ENCODE measurements at places on chromosomes 5 and 9.

- no peak for DNase-seq
Observed at GRCh38 chr9:90064248-90064647, 459.4 kb downstream of the GADD45G start.

- no peak for DNase-seq
Observed at GRCh38 chr9:75462866-75463265, 374.6 kb downstream of the OSTF1 start.

DNA sequence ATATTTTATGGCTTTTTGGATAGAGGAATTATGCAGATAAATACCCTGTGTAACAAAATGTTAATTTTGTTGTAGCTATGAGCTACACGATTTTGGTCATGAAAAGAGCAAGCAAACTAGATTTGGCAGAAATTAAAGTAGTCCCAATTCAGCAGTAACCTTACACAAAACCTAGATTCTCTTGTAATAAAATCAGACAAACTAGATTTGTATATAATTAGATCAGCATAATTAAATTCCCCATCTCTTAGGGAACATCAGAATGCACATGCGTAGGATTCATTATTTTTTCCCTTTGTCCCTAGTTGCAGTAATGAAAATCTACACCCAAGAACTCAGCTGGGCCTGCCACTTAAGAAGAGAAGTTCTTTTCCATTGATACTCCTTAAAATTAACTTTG is 1879.2 kb upstream of the CDH9 start:
- no peak for DNase-seq

DNA sequence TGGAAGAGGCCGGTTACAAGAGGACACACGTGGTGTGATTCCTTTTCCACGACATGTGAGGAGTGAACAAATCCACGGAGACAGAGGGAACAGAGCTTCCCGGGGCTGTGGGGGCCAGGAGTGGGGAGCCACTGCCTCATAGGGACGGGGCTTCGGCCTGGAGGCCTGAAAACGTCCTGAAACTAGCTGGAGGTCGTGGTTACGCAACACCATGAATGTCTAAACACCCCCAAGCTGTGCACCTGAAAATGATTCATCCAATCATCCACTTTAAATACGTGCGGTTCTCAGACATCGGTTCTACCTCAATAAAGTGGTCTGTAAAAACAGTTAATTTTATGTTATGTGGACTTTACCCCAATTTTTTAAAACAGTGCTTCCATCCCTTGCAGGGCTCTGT is 65.3 kb upstream of the PPP1R26 start:
- no peak for DNase-seq

- no peak for DNase-seq
Observed at GRCh38 chr5:30103052-30103451, 1090.4 kb upstream of the CDH6 start.

DNA sequence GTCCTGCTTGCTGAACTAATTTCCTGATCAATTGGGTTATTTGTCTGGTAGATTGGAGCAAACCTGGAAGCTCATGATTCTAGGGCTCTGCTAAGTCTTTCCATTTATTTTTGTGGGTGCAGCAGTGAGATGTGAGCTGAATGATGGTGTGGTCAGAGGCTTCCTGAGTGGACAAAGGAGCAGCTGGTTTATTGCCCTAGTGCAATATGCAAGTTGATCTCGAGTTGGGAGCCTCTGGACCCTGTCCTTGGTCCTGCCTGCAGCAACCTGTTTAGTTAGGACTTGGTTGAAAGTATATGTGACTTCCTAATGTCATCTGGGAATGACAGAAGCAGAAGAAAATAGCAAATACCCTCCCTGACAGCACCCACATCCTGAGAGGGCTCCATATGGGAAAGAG is 4.2 kb upstream of the UNC5A start:
- no peak for DNase-seq

DNA sequence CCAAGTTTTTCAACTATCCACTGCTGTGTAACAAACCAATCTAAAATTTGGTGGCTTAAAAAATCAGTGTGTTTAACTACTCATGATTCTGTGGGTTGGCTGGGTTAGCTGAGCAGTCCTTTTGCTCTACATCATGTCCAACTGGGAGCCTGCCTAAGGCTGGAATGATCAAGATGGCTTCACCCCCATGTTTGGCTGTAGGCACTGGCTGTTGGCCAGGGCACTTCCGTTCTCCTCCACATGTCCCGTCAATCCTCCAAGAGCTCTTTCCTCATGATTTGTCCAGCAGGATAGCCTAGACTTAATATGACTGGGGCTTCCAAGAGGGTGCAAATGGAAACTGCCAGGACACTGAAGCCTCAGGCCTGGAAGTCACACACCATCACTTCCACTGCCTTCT is 17.0 kb upstream of the TSSK1B start:
- no peak for DNase-seq

DNA sequence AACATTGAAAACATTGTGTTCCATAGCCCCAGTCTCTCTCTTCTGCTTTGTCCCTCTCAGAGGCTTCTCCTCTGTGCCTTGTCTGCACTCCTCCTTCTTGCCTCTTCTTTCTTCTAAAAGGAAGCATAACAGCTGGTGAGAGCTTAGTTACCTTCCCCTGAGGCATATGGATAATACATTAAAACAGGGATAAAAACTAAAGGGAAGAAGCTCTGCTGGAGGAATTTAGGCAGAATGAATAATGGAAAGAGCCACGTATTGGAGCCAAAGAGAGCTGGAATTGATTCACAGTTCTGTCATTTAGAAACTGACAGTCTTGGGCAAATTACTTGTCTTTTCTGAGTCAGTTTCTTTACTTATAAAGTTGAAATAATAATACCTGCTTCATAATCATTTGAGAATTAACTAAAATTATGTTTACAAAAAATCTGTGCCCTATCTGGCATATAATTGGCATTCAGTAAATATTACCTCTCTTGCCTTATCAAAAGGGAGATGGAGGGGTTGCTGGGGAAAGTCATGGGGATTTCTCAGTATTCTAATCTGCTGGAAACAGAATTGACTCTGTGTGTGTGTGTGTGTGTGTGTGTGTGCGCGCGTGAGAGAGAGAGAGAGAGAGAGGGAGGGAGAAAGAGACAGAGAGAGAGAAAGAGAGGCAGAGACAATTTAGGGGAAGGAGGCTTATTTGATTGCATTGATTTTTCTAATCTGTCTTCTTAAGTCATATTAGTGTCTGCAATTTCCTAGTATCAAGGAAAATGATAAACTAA is 20.2 kb downstream of the ZNF474 start:
- no peak for DNase-seq

GRCh38 chr5:136518814-136519213 is 153.5 kb upstream of the TRPC7 start:
- no peak for DNase-seq

- no peak for DNase-seq
Observed at GRCh38 chr5:81554647-81555046, 160.7 kb upstream of the ACOT12 start.

GRCh38 chr5:154677921-154678320 is 77.3 kb upstream of the LARP1 start:
- no peak for DNase-seq

DNA sequence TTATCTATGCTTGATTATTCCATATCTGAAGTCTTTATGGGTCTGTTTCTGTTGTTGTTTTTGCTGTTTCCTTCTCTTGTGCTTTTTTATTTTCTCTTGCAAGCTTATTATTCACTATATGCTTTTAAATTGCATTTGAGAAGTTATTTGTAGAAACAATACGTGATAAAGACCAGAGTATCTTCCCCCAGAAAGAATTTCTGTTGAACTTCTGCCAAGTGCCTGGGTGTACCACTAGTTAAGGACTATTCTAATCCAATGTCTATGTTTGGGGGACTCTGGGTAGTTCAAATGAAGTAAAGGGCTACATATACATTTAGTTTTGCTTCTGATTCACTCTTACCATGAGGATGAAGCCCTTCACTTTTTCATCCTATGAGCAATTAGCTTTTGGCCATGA is 54.3 kb downstream of the SLF1 start:
- no peak for DNase-seq

DNA sequence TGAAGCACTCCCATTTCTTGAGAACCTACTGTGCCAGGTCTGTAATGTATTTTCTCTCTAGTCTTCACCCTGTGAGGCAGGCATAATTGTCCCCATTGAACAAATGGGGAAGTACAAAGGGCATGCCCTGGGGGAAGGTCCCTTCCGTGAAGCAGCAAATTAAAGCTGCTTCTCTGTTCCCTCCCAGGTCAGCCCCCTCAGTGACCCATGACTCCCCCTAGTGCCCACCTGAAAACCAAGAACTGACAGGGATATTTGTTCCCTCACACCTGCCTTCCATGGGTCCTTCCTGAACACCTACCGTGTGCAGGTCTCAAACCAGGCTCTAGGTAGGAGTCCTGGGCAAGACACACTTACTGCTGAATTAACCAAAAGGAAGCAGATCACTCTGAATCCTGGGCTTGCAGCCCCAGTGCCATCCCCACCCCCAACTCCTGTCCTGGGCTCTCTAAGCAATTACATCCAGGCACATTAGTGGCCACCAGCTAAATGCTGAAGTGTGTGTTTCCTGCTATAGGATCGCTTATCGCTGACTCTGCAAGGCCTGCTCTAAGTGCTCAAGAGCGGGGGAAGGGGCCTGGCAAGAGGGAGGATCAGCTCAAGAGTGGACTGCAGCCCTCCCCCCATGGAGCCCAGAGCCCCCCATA is 254.8 kb downstream of the CDK5RAP2 start:
- no peak for DNase-seq

DNA sequence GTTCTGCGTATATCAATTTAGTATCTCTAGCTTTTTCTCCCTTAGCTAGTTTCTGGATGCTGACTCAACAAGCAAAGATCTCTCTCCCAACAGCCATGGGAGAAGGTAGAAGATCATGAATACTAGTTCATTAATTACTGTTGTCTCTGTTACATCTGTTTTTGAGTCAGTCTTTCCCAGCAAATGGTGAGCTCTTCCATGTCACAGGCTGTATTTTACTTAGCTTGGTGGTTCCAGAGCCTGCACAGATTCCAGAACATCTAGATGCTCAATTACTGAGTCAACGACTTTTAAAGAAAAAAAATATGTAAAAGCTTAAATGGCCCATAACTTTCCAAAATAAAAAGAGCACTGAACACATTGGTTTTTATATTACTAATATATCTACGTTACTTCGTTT is 307.2 kb downstream of the NSG2 start:
- no peak for DNase-seq

- DNase-seq: no peak
Observed at GRCh38 chr5:78927657-78928282, 57.3 kb downstream of the ARSB start.

GRCh38 chr9:36146651-36147050 is 10.1 kb downstream of the GLIPR2 start:
- no peak for DNase-seq

DNA sequence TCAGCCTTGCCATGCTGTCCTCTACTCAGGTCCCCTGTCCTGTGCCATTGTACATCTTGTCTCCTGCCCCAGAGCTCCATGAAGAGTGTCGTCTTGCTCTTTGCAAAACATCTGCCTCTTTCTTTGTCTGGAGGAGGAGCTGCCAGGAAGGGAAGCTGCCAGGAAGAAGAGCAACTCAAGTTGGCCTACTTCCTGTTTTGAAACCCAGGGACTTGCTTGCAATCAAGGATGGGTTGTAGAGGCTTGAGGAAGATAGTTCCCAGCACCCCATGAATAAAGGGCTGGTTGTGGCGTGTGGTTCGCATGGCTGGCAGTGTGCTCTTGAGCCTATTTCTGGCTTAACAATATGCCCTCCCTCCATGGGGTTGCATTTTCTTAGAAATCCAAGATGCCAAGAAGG is 53.0 kb upstream of the CPEB4 start:
- no peak for DNase-seq

GRCh38 chr5:75510417-75510835 is 1.0 kb downstream of the CERT1 start:
- DNase-seq: no peak

- no peak for DNase-seq
Observed at GRCh38 chr9:135968083-135968476, 6.9 kb upstream of the UBAC1 start.

GRCh38 chr5:39459071-39459470 is 34.3 kb upstream of the DAB2 start:
- DNase-seq: no peak

DNA sequence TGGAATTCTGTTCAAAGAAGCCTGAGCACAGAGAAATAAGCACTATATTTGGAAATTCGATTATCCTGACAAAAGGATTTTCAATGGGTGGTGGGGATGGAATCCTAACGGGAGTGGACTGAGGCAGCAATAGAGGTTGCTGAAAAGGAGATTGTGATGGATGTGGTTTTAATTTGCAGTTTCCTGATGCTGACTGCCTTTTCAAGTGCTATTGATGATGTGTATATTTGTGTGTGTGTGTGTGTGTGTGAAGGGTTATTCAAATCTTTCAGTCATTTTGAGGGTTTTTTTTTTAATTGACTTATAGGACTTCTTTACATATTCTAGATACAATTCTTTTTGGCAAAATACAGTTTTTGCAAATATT is 614.5 kb downstream of the HINT1 start:
- no peak for DNase-seq

DNA sequence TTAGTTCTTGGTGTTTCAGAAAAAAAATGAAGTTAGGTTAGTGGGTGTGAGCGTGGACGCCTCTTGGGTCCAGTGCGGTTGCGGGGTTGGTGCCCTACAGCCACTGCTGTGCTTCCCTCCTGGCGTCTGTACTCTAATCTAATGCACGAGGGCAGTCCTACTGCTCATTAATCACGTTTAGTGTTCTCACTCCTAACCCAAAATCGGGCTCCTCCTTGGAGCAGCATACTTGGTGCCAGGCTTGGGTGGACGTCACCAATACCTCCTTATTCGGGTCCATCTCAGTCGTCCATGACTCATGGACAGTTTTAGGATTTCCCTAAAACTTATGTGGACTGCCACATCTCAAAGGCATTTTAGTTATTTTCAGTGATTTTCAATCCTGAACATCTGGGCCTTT is 41.6 kb downstream of the TRIO start:
- DNase-seq: no peak

GRCh38 chr9:124228516-124228915 is 29.2 kb upstream of the NEK6 start:
- no peak for DNase-seq

DNA sequence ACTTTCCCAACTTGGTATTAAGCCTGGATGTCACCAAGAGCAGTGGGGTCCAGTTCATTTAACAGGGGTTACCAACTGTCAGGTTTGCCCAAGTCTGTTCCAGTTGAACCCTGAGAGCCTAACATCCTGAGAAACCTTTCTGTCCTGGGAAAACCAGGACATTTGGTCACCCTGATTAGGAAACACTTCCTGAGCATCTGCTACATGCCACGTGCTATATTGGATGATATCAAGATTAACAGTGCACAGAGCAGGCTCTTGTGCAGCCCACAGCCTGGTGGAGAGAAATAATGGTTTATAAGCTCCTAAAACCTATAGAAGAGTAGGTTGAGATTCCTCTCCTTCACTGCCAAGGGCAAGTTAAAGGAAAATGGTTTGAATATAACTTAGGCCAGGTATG is 102.9 kb upstream of the RAD23B start:
- DNase-seq: no peak

GRCh38 chr9:21029661-21030060 is 1.8 kb downstream of the HACD4 start:
- no peak for DNase-seq

DNA sequence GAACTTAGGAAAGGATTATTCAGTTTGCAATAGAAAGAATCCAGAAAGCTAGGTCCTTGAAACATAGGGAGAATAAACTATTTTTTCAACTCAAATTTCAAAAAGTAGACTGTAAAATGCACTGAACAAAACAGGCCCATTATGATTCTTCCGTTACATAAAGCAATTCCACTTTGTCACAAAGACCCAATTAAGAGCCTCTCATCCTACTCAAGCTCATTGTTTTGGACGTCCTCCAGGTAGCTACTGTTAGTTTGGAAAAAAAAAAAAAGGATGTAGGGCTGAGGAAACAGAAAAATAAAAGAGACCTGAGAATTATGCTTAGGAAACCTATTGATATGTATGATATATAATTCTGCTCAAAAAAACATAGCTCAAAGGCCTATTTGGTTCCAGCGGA is 74.0 kb downstream of the DIRAS2 start:
- DNase-seq: no peak
